Right hindlimb (tissue), 1 donor: ENCODE measurements at places on chromosomes 1 and 21.

- no peak for DNase-seq
Measured at GRCh38 chr1:63328781-63329180, 6.4 kb downstream of the FOXD3 start.

- DNase-seq: peak; percentile 87
Measured at GRCh38 chr1:15370781-15371520, 38.7 kb upstream of the EFHD2 start.

GRCh38 chr1:87421809-87422208 is 93.1 kb downstream of the LMO4 start:
- DNase-seq: no peak

- DNase-seq: no peak
Measured at GRCh38 chr1:169550294-169550693, 36.0 kb downstream of the F5 start.

DNA sequence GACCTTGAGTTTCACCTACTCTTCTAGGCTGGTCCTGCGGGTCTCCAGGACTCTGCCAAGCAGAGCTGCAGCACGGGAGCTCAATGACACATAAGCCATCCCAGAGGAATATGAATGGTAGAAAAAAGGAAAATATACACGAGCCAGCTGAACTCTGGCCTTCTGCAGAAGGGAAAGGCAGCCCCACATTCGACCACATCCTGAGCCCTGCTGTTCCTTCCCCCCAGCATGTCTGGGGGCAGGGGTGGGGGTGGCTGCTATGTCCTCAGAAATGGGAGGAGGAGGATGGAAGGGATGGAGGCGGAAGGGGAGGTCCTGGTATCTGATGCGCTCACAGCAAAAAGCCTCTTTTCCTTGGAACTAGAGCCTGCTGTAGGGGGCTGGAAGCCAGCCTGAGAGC is 12.1 kb upstream of the KDF1 start:
- no peak for DNase-seq

- DNase-seq: no peak
Measured at GRCh38 chr1:182139496-182139895, 78.0 kb upstream of the ZNF648 start.

DNA sequence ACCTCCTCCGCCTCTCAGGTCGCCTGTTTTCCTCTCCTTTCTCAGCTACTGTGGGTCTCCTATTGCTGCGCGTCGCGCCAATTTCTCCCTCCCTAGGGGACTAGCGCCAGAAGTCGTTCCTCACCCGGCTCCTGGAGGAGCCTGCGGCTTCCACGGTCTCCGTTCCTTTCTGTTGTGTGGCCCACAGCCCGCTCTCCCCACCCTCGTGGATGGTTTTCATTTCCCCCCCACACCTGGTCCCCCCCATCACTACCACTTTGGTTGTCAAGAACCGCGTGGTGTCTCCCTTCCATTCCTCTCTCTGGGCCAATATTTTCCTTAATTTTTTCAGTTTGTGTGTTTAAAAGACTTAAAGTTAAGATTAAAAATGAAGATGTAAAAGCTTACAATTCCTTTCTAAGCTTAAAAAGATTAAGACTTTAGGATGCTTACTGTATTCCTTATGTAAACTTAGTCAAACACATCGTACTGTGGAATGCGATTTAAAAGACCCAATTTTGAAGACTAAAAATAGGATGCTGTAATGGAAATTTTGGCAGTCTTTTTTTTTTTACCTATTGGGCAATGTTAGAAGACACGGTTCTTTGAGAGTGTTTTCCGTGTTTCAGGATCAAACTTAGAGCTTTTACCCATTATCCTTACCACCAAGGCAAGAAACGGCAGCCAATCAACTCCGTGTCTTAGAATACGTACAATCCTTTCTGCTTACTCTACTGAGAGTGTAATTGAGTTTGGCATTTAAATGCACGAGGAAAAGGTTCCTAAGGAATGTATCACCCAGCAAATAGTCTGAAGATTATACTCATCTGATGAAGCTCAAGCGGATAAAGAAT is 773 bp downstream of the CNST start:
- DNase-seq: no peak

DNA sequence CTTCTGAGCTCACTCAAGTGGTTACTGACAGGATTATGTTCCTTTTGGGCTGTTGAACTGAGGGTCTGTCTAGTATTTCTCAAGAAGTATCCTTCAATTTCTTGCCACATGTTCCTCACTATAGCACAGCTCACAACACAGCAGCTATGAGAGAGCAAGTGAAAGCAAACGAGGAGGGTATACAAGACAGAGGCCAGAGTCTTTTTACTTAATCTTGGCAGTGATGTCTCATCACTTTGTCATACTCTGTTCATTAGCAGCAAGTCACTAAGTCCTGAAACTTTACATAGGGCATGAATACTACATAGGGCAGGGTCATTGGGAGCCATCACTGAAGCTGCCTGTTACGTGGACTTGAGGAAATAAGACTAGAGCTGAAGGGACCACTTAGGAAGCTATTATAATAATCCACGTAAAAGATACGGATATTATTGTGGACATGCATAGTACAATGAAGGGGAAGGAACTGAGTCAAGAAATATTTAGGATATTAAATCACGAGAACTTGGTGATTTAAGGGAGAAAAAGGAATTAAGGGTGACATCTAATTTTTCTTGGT is 63.7 kb downstream of the SLC30A7 start:
- DNase-seq: no peak

DNA sequence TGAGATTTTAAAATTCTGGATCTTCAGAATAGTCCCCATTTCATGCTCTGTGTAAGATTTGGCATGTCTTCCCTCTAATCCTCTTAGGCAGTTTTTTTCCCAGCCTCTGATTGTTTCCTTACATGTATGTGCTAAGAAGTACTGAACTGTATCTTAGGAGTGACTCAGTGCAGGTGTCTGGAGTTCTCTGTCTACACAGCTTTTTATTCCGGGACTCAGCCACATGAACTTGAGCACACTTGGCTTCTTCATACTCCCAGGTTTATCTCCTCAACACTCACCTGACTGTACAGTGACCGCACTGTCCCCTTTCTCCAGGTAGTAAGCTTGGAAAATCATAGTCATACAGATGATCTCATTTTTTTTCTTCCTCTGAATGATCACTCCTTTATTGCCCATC is 50.7 kb downstream of the SYT14 start:
- DNase-seq: no peak

- no peak for DNase-seq
Measured at GRCh38 chr1:212710566-212710965, 10.9 kb upstream of the BATF3 start.

DNA sequence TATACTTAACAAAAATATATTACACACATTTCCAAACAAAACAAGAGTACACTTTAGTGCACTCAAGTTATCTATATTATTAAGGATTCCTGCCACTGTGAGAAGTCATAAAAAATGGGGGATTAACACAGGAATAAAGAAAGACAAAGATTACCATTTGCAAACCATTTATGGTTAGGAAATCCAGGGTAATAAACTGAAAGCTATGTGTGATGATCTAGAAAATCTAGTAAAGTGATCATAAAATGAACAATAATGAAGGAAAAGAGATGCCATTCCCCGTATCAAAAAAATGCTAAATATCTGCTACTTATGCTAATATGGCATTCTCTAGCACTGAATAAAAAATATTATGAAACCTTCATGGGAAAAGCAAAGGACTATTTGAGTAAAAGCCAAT is 101.4 kb downstream of the AK5 start:
- DNase-seq: no peak

DNA sequence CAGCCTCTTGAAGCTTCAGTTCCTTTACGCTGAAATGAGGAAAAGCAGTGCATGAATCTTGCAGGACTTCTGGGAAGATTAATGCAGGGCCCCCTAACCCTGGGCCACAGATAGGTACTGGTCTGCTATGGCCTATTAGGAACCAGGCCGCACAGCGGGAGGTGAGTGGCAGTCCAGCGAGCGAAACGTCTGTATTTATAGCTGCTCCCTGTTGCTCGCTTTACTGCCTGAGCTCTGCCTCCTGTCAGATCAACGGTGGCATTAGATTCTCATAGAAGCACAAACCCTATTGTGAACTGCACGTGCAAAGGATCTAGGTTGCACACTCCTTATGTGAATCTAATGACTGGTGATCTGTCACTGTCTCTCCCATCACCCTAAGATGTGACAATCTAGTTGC is 130.2 kb downstream of the CHRM3 start:
- no peak for DNase-seq

DNA sequence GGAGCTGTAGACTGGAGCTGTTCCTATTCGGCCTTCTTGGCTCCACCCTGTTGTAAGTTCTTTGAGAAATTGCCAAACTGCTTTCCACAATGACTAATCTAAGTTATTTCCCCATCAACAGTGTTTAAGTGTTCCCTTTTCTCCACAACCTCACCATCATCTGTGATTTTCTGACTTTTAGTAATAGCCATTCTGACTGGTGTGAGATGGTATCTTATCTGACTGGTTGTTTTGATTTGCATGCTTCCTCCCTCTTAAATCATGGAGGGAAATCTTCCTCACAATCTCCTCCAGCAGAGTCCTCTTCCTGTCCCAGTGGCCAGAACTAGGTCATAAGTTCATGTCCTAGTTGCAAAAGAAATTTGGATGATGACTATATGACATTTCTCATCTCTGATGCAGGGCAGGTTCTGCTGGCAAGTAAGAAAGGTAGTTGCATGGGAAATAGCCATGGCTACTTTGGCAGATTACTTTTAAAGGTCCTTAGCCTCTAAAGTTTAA is 294.0 kb downstream of the LRRC40 start:
- no peak for DNase-seq

GRCh38 chr1:235290740-235291502 is 37.1 kb downstream of the ARID4B start:
- DNase-seq: no peak

GRCh38 chr1:85888921-85889320 is 180.7 kb upstream of the ZNHIT6 start:
- no peak for DNase-seq

DNA sequence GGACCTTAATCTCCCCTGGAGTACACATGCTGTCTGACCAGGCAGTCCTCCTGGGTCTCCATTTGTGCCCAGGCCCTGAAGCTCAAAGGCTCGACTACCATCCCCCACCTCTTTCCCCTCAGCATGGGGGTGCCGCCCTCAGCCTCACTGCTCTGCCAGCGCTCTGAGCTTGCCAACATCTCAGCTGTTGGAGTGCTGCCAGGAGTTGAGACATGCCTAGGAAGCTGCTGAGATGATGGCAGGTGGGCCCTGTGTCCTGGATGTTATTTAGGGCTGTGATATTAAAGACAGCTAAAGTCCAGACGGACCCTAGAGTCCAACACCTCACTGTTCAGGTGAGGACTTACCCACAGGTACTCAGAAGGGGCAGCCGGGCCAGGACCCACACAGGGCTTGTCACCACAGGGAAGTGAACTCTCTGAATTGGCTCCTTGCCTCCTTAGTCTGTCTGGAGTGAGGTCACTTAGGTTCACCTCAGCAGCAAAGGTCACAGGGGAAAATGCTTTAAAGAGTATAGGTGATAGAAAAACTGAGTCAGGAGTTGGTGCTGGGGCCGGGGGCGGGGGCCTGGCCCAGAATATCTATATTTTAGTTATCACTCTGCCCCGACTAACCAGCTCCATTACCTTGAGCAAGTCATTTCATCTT is 19.7 kb upstream of the KCNC4 start:
- peak; percentile 45 for DNase-seq

- DNase-seq: no peak
Measured at GRCh38 chr1:173525926-173526325, 48.8 kb downstream of the PRDX6 start.

GRCh38 chr21:33443194-33443593 is 36.6 kb downstream of the TMEM50B start:
- no peak for DNase-seq

GRCh38 chr1:187956975-187957374 is 1128.2 kb downstream of the PLA2G4A start:
- DNase-seq: no peak

DNA sequence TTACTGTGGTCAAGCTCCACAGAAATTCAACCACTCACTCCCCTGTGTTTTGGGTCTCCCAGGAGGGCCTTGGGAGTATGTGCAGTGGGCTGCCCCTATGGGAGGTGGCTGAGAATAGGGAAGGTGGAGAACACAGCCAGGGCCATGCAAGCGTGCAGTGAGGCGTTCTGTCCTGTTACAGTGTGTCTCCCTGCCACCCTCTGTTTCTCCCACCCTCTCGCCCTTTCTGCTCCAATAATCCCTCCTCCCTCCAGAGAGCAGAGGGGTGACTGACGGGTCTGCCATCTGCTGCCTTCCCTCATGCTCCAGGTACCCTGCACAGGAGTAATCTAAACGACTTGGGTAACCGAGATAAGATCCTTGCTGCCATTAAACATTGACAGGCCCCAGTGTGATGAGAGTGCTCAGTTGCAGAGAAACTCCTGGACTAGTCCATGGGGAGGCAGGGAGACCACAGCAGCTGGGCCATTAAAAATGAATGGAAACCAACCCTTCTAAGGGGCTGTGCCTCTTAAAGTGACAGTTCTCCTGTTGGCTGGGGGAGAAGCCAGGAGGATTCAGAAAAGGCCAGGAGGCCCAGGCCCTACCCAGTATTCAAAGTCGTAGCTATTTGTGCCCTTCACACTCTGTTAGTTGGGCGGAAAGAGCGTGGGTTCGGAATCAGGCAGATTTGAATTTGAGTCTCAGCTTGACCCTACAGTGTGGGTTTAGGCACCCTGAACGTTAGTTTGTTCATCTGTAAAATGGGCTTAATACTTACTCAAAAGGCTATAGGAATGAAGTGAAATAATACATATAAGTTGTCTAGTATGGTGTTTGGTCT is 22.4 kb upstream of the BTG2 start:
- DNase-seq: no peak

GRCh38 chr1:231590453-231591198 is 36.0 kb upstream of the DISC1 start:
- peak; percentile 47 for DNase-seq

- no peak for DNase-seq
Measured at GRCh38 chr1:53262000-53262399, 23.7 kb upstream of the MAGOH start.

DNA sequence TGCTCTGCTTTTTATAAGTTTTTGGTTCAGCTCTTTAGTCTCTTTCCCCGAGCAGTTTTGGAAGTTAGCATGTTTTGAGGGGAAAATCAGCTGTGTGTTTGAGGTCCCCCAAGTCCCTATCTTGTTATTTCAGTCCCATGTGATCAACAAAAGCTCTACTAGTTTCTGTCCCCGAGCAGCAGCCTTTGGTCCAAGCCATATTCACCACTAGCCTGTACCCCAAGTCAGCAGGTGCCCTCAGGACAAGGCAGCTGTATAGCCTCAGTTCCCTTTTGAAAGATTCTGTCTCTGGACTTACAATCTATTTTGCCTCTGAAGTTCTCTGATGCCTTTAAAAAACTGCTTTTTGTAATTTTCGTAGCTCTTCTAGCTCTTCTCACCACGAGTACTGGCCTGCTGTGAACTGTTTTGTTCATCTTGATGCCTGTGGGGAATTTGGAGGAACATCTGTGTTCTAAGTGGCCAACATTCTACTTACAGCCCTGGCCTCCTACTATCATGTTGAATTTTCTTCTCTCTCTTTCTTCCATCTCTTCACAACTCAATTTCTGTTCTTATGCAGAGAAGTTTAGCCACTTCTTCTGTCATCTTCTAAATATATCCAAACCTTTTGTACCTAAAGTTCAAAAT is 16.7 kb downstream of the UAP1 start:
- DNase-seq: peak; percentile 19

DNA sequence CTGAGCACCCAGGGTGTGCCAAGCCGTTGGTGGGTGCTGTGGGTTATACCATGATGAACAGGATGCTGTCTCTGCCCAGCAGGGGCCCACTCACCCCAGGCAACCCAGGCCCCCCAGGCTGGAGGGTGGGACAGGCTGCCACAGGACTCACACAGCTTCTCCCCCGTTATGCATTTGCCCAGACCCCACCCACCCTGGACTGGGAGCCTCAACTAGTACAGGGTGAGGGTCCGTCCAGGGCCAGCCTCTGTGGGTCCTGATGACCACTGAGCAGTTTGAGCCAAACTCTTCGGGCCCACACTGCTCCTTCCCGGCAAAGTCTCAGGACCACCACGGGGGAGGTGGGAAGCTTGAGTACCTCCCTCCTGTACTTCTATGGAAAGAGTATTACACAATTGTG is 3.8 kb upstream of the PRELP start:
- DNase-seq: no peak
